ENCODE measurements at places on chromosomes 11 and 22. TPM values are rescaled to one million over a fixed set of nuclear protein-coding genes. Genes with fewer than 3 reads are reported as not detected.

P2RX3 gene
- total RNA-seq = not detected

KDM4E gene
- not detected for total RNA-seq

CCDC73 gene
- total RNA-seq = 0.17 TPM

PATE4 gene
- not detected for total RNA-seq

PPP2R1B gene
- total RNA-seq = 35.7 TPM

SH3BP1 gene
- total RNA-seq = 1.9 TPM

PLAAT2 gene
- total RNA-seq = 0.58 TPM

FGF3 gene
- total RNA-seq = not detected

TMEM191C gene
- 1.4 TPM for total RNA-seq
